Vagina (tissue), 2 donors: ENCODE measurements at places on chromosomes 1 and 21.

GRCh38 chr1:7422966-7423365 is 348.1 kb upstream of the VAMP3 start:
- DNase-seq: no peak

GRCh38 chr1:201358596-201358995 is 18.9 kb downstream of the TNNT2 start:
- no peak for DNase-seq

- no peak for DNase-seq
These were observed 215.2 kb downstream of the URB2 start for GRCh38 chr1:229841230-229841629.

- DNase-seq: no peak
These were observed 55.3 kb downstream of the DOP1B start for GRCh38 chr21:36211660-36212512.

DNA sequence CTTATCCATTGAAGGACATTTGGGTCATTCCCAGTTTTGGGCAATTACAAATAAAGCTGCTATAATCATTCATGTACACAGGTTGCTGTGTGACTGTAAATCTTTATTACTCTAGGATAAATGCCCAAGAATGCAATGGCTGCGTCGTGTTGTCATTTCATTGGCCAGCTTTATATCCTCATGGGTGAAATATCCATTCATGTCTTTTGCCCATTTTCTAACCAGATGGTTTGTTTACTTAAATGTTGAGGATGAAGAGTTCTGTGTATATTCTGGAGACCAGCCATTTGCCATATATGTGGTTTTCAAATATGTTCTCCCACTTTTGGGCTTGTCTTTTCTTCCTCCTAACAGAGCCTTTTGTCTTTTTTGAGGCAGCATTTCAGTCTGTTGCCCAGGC is 25.3 kb downstream of the TRIM11 start:
- no peak for DNase-seq

DNA sequence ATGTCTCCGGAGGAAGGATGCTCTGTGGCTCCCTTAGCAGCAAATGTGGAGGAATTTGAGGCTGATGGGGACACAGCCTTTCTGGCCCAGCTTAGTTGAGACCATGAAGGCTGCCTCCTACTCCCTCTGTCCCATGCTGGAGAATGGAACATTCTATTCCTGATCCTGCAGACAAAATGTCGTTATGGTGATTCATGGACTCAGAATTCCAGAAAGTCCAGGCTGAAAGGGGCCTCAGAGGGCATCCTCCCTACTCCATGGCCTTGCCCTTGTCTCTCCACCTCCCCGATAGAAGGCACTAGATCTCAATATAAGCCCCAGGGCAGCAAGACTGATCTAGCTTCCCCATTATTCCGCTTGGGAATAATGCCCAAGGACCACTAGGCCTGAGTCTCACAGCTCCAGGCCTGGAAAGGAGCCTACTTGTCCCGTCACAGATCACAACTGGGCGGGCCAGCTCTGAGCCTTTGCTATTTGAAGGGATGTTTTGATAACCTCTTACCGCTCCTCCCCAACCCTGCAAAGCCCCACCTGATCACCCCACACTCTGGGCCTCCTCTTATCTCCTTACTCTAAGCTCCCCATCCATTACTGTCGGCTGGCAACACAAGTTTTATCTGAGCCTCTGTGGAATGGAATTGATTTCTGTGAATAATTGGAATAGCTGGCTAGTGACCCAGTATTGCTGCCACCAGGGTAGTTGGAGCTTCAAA is 52.8 kb upstream of the TRABD2B start:
- DNase-seq: no peak

DNA sequence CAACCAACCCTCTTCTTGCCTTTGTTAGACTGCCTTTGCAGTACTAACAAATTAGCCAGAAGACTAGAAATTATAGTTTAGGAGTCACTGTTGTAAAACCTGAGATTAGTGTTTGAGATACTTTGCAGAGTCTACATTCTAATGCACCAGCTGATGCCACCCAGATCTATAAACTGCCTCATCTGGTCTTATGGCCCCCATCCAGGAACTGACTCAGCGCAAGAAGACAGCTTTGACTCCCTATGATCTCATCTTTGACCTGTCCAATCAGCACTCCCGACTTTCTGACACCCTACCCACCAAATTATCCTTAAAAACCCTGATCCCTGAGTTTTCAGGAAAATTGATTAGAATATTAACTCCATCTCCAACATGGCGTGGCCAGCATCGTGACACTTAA is 334.6 kb downstream of the RGS7 start:
- DNase-seq: no peak

GRCh38 chr1:68269637-68270430 is 37.5 kb upstream of the WLS start:
- DNase-seq: no peak

GRCh38 chr1:52328615-52329014 is 37.4 kb downstream of the CC2D1B start:
- no peak for DNase-seq

GRCh38 chr1:182699393-182700350 is 15.3 kb upstream of the RGS8 start:
- no peak for DNase-seq
